Stimulated activated CD4-positive, alpha-beta T cell treated with anti-CD3 and anti-CD28 coated beads, Interleukin-1b, Interleukin-23, amount 100 ng/mL, for 1 hour (primary cell): ENCODE measurements at places on chromosomes 1 and 21.
A peak's percentile ranks its signal among the peaks of the same experiment; 100 is the strongest.

DNA sequence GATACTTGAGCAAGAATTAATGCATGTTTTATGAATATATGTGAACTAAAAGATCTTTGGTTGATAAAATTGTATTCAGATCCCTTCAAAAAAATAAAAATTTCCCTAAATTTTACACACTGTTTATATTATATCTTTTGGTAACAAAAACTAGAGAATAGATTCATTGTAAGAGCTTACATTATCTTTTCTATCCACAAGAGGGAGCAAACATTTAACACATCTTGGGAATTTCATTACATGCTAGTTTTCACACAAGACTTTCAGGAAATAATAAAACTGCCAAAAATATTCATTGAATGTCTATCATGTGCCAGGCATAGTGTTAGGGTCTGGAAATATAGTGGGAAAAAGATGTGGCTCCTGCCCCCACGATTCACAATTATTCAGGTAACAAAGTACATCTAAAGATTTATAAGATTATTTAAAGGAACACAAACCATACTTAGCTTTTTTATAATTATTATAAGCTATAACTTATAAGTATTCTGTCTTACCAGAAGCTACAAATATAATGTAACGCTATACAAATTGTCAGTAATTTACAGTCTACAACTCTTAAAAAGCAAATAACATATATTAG is 30.6 kb downstream of the FAF1 start:
- DNase-seq, result no peak

- no peak for DNase-seq
Observed at GRCh38 chr1:31586376-31587327, 10.3 kb downstream of the TINAGL1 start.

- no peak for DNase-seq
Observed at GRCh38 chr1:38029685-38030511, 16.7 kb downstream of the POU3F1 start.

DNA sequence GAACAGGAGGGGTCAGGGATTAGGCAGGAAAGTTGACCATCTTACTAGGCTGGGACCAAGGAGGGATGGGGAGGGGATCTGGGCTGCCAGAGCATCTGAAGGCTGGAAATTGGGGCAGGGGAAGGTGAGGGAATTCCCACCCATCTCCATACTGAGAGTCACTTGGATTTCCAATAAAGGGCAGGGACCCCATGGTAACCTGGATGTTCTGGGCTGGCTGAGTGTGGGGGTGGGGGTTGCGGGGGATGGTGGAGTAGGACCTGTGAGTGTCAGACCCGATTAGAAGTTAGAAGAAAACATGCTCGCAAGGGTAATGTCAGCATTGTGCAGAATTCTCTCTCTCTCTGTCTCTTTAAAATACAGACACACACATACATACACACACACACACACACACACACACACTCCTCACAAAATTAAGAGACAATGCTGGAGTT is 40.0 kb upstream of the EPS15 start:
- no peak for DNase-seq

DNA sequence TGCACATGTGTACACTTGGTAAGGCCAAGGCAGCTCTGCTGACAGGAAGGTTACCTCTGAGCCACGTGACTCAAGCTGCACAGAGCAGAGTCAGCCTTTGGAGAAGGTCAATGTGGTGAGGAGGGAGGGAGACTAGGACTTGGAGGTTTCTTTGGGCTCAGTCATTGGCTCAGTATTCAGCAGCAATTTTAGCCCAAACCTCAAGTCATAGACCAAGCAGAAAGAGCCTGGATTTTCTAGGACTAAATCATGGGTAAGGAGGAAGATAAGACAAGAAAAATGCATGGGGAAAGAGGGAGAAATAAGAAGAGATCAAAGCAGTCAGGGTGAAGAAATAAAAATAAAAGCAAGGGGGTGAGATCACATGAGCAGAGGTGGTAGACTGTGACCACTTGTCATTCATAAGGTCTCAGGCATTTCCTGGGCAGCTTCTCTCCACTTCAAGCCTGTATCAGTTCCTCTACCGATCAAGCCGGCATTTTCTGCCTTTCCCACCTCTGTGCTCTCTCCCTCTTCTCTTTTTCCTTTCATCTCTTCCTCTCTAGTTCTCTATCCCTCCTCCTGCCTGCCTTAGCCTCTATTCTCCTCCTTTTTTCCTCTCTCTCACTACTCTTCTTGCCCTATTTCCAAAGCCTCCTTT is 51.7 kb upstream of the DUSP10 start:
- no peak for DNase-seq

DNA sequence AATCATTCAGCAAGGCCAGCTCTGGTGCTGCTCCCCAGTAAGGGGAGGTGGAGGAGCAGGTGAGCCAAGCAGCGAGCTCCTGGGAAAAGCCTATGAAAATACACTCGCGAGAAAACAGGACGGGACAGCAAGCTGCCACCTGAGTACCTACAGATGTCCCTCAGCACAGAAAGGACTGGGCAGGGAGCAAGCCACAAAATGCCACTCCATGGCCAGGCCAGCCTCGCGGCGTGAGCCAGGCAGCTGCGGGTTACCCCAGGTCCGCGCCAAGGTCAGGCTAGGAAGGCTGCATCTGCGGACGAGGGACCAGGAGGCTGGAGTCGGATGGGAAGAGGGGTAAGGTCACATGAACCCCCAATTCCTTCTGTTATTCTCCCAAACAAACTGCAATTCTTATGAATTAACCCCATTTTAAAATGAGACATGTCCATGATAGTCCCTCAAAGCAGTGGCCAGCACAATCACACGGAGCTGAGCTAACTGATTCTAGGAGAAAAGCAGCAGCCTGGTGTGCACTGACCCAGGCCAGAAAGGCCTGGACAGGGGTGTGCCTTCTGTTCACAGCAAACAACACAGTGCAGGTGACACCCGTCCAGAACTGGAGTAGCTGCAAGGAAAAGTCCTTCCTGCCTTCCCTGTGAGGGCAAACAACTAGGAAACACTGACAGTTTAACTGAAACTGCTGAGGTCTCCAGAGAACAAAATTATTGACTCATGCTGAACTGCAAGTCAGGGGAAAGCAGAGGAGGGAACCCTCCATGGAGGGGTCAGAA is 26.5 kb downstream of the PARP1 start:
- DNase-seq, result no peak

DNA sequence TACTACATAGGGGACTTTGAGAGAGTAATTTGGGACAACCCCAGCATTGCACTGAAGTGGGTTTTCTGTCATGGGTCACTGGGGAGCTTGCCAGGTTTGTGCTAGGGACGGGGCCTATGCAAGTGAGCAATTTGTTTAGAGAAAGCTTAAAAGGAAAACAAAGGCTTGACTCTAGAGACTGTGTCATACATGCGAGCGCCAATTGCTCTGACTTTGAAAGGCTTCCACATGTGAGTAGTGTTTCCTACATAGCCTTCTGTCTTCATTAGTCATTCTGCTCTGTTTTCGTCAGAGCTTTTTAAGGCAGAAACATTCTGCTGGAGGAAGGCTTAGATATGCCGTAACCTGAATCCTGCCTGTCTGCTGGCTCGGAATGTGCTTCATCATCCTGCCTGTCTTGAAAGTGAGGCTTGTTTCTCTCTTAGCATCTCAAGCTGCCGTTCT is 28.4 kb downstream of the TRIM45 start:
- DNase-seq, result no peak

DNA sequence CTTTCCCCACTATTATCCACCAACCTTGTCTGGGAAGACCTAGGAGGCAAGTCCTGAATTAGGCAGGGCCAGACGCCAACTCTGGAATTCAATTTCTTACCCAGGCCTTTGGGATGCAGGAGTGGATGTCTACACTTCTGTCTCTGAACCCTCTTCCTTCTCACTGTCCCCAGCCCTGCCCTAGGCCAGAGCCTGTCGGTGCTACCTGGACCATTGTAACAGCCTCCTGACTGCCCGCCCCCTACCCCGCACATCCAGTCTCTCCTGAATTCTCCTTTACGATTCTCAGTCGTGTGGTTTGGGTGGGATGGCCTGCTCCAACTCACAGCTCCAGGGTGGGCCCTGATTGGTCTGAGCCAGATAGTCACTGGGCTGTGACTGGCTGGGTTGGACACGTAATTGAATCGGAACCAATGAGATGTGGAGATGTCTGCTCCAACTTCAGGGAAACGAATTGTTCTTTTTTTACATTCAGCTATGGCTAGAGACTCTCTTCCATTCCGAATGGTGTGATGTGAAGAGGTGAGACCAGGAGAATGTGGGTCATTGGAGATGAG is 304.6 kb downstream of the PTPRU start:
- no peak for DNase-seq

DNA sequence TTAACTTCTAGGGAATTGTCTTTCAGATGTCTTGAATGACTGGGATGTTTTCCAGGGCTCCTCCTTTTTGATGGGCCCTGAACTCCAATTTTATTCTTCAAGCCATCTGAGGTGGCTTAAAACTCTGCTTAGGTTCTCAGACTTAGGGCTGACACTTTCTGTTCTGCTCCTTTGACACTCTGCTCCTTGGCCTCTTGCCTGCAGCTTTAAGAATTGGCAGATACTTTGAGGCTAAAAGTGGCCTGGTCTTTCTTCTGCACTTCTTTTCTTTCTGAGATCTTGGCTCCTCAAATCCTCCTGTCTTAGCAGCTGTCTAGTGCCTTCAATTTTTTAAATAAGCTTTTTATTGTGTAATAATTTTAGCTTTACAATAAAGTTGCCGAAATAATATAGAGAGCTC is 294.6 kb downstream of the RPS6KC1 start:
- DNase-seq, result no peak

DNA sequence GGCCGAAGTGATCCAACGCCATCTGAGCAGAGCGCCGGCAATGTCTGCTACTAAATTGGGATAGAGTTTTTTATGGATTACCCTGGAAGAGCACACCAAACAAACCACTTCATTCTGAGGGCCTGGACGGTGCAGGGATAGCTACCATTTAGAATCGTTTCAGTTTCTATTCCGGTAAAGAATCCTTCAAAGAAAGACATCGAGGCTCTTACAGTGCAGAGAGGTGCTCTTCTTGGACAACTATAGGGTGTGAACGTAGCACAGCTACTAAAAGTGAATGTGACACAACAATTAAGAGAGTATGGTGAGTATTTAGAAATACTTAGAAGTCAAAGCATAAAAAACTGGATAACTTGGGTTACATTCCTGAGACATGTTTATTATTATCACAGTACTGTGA is 16.1 kb downstream of the HIVEP3 start:
- DNase-seq, result no peak

DNA sequence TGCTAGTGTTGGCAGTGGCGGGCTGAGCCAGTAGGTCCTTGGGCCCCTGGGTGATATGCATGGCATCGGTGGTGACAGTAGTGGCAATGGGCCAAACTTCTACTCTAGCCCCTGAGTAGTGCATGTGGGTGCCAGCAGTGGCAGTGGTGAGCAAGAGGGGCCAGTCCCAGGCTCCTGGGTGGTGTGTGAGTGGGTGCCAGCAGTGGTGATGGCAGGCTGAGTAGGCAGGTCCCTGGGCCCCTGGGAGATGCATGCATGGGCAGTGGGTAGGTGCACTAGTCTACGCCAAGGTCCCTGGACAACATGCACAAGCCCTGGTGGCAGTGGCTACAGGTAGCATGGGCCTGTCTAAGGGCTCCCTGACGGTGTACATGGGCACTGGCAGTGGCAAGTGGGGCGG is 24.6 kb upstream of the TTC22 start:
- no peak for DNase-seq

- DNase-seq, result no peak
Observed at GRCh38 chr1:89911191-89911991, 83.5 kb upstream of the ZNF326 start.

GRCh38 chr21:15472108-15473040 is 257.4 kb upstream of the USP25 start:
- no peak for DNase-seq

GRCh38 chr1:5611431-5611830 is 380.8 kb downstream of the NPHP4 start:
- no peak for DNase-seq

DNA sequence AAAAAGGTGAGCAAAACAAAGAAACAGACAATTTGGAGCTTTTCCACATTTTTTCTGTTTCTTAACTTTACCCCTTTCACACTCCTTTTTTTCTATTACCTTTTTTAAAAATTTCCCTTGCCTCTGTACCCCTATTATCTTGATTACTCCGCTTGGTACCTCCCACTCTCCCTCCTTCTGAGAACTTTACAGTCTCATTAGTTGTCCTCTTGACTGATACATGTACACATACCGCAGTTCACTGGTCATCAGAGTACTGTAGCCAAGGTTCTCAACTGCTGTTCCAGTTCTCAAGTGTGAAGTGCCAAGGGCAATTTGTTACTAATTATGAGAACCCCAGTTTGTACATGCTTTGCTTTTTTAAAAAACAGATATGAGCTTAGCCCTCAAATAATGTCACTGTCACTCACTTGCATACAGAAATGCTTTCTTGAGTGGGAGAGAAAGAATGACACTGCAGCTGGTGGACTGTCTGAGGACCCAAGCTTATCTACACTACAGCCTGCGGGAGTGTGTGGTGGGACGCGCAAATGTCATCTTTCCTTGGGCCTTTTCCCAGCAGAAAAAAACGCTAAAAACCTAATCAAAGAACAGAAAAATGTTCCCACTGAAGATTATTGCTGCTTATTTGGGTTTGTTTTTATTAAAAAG is 160.8 kb downstream of the DISP1 start:
- no peak for DNase-seq

DNA sequence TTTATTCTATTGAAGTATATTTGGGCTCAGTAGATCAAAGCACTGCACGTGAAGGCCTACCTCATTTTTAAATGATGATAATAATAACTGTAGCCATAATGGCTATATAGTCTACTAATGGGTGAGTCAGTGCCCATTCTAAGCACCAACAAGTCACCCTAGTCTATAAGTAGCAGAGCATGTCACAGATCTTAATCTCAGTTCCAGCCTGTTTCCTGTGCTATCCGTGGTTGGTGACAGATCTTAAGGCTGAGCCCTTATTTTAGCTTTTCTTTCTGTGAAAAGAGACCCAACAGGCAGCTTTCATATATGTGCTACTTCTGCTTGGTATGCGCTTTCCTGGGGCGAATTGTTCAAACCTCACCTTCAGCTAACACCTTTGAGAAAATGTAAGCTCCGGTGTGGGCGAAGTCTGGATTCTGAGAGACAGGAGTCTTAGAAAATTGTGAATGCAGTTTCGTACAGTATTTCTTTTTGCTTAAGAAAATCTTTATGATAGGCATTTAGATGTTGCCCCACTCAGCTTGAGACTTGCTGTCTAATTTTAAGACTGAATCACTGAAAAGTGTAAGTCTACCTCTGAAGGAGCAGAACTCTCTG is 59.6 kb downstream of the FMN2 start:
- no peak for DNase-seq

GRCh38 chr1:93749894-93750301 is 68.3 kb upstream of the BCAR3 start:
- DNase-seq, result no peak

GRCh38 chr1:160779626-160780397 is 16.2 kb upstream of the LY9 start:
- peak; percentile 36 for DNase-seq

- DNase-seq, result no peak
Observed at GRCh38 chr1:91546301-91546581, 45.6 kb downstream of the CDC7 start.

DNA sequence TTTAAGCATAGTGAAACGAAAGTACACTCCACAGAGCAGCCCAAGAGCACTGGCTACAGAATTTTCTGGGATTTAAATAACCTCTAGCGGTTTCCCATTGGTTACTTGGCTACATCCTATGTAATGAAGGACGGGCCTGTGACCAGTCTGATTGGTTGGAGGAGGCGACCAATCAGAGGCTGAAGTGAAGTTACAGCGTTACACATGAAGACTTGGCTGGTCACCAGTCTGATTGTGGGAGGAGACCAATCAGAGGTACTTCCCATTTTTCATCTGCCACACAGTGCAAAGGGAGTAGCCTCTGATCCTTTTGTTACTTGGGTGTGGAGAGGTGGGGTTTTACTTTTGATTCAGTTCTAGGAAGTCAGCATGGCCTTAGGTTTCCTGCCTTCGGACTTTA is 142.7 kb upstream of the SERTAD4 start:
- no peak for DNase-seq
